ENCODE measurements at places on chromosomes 5 and 9.

DNA sequence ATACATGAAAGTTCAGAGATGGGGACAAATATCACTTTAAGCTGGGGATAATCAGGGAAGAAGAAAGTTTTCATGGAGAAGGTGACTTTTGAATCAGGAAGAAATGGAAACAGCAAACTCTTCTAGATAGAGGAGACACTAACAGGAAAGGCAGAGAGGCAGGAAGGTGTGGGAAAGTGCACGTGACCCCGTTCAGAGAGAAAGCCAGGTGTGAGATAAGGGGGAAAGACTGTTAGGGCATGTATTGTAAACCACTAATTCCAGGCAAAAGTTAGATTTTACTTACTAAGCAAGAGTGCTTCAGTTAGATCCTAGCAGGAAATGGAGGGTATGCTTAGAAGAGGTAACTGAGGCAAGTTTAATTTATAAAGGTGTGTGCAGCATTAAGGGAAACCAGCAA, 58.5 kb downstream of the PDCD1LG2 start:
- DNase-seq = no peak

DNA sequence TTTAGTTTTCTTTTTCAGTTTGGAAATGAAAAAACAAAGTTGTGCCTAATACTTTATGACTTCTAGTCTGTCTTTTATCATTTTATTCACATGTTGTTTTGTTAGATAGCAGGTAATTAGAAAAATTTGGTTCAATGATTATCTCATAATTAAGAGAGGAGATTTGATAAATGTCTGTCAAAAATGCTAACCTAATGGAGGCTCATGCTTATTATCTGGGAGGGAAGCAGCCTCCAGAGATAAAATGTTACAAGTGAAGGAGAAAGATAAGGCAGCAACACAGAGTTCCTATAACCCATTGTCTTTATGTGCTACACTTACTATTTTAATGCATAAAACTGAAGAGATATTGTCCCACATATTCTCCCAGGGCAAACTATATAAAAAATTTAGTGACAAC, 53.5 kb downstream of the SLC27A6 start:
- no peak for DNase-seq

DNA sequence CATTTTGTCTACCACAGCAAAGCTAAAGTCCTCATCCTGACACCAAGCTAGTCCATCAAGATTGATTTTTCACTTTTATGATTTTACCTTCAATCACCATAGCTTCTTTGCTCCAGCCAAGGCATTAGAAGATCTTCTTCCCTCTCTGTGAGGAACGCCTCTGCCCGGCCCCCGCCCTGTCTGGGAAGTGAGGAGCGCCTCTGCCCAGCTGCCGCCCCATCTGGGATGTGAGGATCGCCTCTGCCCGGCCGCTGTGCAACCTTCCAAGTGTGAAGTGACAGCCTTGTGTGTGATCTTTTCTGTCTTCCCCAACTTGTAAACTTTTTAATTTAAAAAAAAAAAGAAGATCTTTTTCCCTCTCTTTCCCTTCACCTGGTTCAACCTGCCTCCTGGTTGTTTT, 210.5 kb upstream of the NREP start:
- no peak for DNase-seq

DNA sequence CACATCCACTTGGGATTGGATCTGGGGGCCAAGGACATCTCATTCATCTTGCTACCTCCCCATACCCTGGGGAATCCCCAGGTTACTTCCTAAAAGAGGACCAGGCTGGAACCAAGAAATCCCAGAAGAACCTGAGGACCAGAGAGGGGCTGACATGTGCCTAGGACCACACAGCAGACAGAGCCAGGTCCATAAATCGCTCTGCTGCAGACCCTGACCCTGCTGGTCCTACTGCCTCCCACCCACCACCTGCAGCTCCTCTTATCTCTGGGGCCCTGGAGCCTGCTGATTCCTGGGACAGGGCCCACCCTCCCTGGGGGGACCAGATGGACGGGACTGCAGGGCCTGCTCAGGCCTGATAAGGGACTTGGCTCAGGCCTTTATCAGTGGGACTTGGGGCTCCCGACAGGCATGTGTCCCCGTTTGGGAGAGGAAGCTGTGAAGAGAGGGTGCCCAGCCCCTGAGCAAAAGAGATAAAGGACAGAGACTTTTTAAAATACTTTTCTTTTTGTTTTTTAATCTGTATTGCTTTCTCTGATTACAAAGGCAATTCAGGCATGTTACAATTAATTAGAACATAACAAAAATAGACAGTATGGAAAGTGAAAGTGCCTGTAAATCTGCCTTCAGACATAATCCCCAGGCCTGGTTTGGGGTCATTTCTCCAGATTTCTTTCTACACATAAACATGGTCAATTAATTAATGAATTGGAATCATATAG, 101.3 kb upstream of the LARP1 start:
- DNase-seq = peak; percentile 30

GRCh38 chr9:7802666-7803065, 3.1 kb upstream of the DMAC1 start:
- no peak for DNase-seq

DNA sequence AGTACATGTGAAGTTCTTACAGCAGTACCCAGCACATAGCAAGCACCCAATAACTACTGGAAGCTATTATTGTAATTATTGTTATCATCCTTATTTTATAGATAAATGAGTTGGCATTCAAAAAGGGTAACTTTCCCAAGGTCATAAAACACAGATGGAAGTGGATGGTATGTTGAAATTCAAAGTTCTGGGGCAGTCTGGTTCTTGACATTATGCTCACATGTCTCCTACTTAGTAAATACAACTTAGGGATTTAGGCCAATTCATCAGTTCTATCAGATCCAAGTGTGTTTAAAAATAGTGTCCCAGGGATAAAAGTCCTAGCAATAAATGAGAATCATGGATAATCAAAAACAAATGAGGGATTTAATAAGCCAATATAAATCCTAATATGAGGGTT, 265.2 kb downstream of the ADAMTSL1 start:
- DNase-seq = no peak

- DNase-seq = peak; percentile 71
Measured at GRCh38 chr9:6827439-6828145, 69.8 kb downstream of the KDM4C start.

DNA sequence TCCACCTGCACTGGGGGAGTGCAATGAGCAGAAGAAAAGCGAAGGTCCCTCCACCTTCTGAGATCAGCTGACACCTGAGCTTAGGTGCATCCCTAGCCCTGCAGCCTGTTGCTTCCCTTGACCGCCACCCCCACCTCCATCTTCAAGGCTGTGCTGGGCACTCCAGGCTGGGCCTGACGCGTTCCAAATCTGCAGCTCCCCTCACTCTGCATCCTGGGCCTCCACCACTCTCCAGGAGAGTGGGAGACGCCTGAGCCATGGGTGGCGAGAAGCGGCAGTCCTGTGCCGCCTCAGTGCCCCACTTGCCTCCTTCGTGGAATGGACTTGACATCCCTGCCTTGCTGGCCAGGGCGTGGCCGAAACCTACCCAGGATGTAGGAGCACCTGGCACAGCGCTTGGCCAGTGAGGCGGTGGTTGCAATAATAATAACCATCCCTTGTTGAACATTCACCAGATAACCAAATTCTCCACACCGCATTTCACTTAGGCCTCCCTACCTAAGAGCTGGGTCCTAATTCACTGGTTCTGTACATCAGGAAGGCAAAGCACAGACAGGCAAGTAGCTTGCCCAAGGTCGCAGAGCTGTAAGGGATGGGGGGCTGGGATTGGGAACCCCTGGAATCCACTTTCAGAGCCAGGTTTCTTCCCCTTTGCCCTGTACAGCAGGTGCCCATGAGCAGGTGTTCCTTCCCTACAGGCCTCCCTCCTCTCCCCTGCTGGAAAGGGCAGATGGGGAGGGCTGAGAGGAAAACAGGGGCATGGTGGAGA, 11.7 kb downstream of the B4GALT7 start:
- no peak for DNase-seq

DNA sequence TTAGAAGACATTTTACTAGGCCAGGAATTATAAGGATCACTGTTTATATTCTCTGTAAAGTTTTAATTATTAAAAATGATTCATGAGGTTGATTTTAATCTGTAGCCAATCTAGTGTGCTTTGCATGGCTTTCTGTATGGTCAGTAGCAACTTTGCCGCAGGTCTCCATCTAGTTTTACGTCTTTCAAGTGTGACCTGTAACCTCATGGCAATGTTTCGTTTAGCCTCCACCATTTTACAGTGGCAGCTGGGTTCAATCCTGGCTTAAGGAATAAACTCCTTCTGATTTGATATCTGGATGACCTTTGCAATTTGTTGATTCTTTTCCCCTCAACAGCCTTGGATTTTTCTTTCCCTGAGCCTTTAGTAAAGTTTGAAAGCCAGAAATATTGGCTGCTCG, 434.5 kb upstream of the CDH9 start:
- DNase-seq = no peak

- DNase-seq = peak; percentile 81
Measured at GRCh38 chr9:69173891-69174615, at the start of gene TJP2. Gene TJP2, plus strand, starts transcription at chr9:69174277. Its CDS starts 96 bp downstream, at chr9:69174373.

DNA sequence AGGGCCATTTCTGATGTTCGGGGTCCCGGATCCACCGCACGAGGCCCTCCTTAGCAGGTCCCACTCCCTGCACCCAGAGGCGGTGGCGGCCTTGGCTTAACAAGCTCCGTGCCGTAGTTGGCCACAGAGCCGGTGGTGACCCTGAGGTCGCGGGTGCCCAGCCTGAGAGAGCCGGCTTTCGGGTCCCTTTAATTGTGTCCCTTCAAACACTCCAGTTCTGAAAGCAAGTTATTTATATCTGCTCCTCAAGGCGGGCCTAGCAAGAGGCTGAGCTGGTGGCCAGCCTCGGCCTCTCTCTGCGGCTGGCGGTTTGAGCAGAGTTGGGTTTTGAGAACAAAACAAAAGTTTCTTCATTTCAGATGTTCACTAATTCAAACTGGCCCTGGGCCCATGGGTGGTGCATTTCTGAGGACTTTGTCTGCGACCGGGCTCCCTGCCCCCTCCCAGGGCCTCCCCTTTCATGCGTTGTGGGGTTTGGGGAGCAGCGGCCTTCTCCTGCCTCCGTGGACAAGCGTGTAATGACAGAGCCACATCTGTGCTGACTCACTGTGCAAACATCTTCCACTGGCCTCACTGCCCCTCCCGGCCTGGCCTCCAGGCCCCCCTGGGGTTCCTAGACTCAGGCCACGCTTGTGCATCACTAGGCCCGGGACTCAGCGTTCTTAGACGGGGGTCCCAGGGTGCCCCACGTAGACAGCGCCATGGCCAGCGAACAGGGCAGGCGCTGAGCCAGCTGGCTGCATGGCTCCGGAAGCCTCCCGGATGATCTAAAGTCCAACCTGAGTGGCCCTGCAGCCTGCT, 49.4 kb upstream of the COL5A1 start:
- peak; percentile 94 for DNase-seq

GRCh38 chr9:17402309-17402708, 176.6 kb upstream of the SH3GL2 start:
- peak; percentile 70 for DNase-seq

All from choroid plexus epithelial cell (primary cell).